T-helper 2 cell treated with Interferon-gamma antibody and Interleukin-4, amounts not matched to agents 100 ng/mL and 5 ng/mL, for 36 hours (primary cell): ENCODE measurements at places on chromosomes 2 and 18. TPM values are rescaled to one million over a fixed set of nuclear protein-coding genes. Genes with fewer than 3 reads are reported as not detected.

Gene NFATC1
- total RNA-seq: 37.9 and 39.7 TPM in 2 replicates

Gene OSBPL6
- total RNA-seq: 0.61 and 0.70 TPM in 2 replicates

Gene IL1RL1
- total RNA-seq: 2.4 and 3.0 TPM in 2 replicates

Gene EML6
- total RNA-seq: 0.32 and 0.89 TPM in 2 replicates

Gene CNGA3
- total RNA-seq: not detected in 2 replicates
